Liver (tissue), 10 donors: ENCODE measurements at places on chromosomes 13 and 19. TPM values are rescaled to one million over a fixed set of nuclear protein-coding genes. Genes with fewer than 3 reads are reported as not detected.

DNA sequence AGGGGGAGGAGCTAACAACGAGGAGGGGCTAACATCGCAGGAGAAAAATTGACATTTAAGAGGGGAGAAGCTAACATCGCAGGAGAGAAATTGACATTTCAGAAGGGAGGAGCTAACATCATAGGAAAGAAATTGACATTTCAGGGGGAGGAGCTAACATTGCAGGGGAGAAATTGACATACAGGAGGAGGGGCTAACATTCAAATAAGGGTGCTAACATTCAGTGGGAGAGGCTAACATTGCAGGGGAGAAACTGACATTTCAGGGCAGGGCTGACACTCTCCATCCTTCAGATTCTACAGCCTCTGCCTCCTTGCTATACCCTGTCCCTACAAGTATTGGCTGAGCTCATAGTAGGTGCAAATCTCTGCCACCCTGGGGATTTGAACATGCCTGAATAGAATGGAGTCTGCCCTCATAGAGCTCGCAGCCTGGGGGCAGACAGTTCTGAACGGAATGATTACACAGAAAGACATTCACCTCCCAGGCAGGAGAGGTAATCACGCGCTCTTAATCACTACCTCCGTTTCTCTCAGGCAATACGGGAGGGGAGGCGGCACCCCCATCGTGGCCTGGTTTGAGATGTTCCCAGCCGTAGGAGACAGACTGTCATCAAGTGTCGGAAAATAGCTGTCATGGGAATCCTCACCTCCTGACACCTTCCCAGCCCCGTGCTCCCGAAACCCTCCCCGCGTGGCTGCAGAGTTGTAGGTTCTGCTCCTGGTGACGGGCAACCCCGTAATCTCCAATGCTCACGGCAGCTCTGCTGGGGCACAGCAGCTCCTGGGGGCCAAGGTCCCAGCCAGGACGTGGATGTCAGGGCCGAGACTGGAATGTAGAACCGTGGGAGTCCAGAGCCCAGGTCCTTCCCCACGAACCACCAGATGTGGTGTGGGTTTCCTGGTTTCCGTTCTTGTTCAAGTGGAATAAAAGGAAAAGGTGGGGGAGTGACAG, 9.5 kb downstream of the GPR32 start:
- H3K27me3 ChIP-seq = peaks cover 11% of the 10 kb centered on the region
- H3K4me3 ChIP-seq = no peak overlapping the region
- no peak for DNase-seq
- no peaks in the 10 kb centered on the region for H3K4me1 ChIP-seq

GRCh38 chr19:50333737-50334617, 4.8 kb upstream of the KCNC3 start:
- peak overlapping the region; percentile 95 for H3K4me3 ChIP-seq
- peak overlapping the region; percentile 77 for H3K27ac ChIP-seq
- DNase-seq = peak; percentile 86
- peaks cover 14% of the 10 kb centered on the region for H3K4me1 ChIP-seq

- H3K4me1 ChIP-seq = no peaks in the 10 kb centered on the region
- no peak for DNase-seq
- no peaks in the 10 kb centered on the region for H3K36me3 ChIP-seq
- no peak overlapping the region for H3K27ac ChIP-seq
Observed at GRCh38 chr13:114173272-114173671, 5.8 kb upstream of the CFAP97D2 start.

GRCh38 chr19:40241809-40242384, 15.4 kb upstream of the CCNP start:
- H3K27ac ChIP-seq = no peak overlapping the region
- no peak overlapping the region for H3K4me3 ChIP-seq
- no peak for DNase-seq
- no peaks in the 10 kb centered on the region for H3K27me3 ChIP-seq
- H3K36me3 ChIP-seq = peaks cover 43% of the 10 kb centered on the region

- no peak for DNase-seq
- peak within 1 kb of the TSS; percentile 62 for H3K27ac ChIP-seq
- H3K4me3 ChIP-seq = no peak within 1 kb of the TSS
- no peaks in the 10 kb centered on the region for H3K27me3 ChIP-seq
- no peaks in the 10 kb centered on the region for H3K4me1 ChIP-seq
- no peaks in the 10 kb centered on the region for H3K36me3 ChIP-seq
Observed at GRCh38 chr19:6481541-6482342, at the start of gene DENND1C. DENND1C (minus strand) TSS chr19:6481787; CDS start chr19:6481695, 92 bp downstream.

GRCh38 chr19:10217085-10217484, 14.0 kb downstream of the S1PR2 start:
- no peaks in the 10 kb centered on the region for H3K27me3 ChIP-seq
- no peak overlapping the region for H3K4me3 ChIP-seq
- no peak for DNase-seq
- peaks cover 4% of the 10 kb centered on the region for H3K4me1 ChIP-seq
- H3K36me3 ChIP-seq = no peaks in the 10 kb centered on the region
- H3K27ac ChIP-seq = no peak overlapping the region

DNA sequence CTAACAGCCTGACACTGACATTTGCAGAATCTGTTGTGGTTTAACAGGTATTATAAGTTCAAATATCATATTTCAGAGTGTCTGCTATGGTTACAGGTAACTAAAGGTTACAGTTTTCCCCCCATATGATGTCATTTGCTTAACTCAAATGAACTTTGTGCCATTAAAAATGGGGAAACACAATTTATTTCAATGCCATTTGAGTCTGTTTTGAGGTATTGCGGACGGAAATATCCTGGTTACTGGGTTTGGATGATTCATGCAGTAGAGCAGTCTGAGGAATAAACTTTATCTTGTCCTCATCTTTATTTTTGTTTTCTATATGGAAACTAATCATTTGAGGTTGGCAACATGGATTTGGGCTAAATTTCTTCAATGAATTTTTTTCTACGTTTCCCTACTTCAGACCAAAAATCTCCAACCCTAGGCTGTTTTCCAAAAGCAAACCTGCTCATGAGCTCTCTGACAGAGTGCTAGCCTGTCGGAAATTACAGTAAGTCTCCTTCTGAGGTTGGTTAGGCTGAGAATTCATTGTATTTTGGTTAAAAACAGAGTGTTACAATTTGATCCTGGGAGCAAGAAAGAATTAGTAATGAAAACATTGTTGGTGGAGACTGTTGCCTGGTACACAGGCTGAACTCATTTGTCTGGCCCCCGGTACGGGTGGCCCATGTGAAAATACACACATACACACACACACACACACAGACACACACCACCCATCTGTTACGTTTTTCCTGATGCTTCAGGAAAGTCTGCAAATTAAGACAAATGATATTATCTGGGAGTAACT, 66.1 kb downstream of the AKAP11 start:
- no peak overlapping the region for H3K4me3 ChIP-seq
- no peaks in the 10 kb centered on the region for H3K4me1 ChIP-seq
- no peak overlapping the region for H3K27ac ChIP-seq
- no peak for DNase-seq
- no peaks in the 10 kb centered on the region for H3K36me3 ChIP-seq

DNA sequence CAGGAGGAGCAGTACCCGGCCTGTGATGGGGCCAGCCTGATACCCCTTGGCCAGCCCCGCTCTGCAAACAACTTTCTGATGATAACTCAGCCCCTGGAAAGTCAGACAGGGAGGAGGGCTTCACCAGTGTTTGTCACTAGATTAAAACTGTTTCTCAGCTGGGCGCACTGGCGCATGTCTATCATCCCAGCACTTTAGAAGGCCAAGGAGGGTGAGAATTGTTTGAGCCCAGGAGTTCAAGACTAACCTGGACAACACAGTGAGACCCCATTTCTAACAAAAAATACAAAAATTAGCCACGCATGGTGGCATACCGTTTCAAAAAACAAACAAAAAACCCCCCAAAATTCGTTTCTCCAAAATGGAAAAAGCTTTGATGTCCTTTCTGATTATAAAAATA, 5.5 kb upstream of the CERS1 start:
- H3K4me1 ChIP-seq = peaks cover 8% of the 10 kb centered on the region
- no peak for DNase-seq
- no peak overlapping the region for H3K4me3 ChIP-seq
- no peaks in the 10 kb centered on the region for H3K27me3 ChIP-seq
- no peak overlapping the region for H3K27ac ChIP-seq
- H3K36me3 ChIP-seq = peaks cover 21% of the 10 kb centered on the region

NUMBL gene
- total RNA-seq = 3.9 TPM

KIR2DL3 gene
- total RNA-seq = not detected
